ENCODE measurements at places on chromosomes 5 and 9.

- no peaks in the 10 kb centered on the region for H3K27me3 ChIP-seq
- no peak overlapping the region for H3K27ac ChIP-seq
- peaks cover 33% of the 10 kb centered on the region for H3K36me3 ChIP-seq
- no peak for DNase-seq
- H3K4me3 ChIP-seq, result no peak overlapping the region
These were observed 473.4 kb upstream of the PAPPA start for GRCh38 chr9:115680231-115680630.

DNA sequence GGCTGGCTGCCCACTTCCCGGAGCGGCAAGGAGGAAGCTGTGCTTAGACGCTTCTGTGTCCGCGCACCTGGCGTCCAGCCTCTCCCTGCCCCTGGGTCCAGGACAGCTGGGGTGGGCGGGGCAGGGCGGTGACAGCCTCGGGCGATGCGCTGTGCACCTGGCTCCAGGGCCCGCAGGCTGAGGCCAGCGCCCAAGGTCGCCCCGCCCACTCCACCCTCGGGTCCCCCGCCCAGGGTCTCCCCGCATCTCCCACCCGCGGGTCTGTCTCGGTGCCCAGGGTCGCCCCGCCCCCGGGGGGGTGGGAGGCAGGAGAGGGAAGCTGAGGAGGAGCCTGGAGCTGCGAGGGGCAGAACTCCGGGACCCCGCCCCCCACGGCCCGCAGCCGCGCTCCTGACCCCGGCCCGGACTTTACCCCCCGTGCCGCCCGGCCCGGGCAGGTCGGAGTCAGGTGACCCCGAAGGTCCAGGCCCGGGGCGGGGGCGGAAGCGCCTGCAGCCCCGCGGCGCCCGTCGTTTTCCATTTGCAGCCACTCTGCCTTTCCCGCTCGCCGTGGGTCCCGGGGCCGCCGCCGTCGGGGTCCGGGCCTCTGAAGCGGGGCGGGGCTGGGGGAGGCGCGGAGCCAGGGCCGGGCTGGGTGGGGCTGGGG, at the start of gene ENTPD8:
TSS of gene ENTPD8 (minus strand) at position 69 of the 646 bp plus-strand sequence. CDS start 3,072 bp downstream, outside the sequence.
- peaks cover 17% of the 10 kb centered on the region for H3K4me1 ChIP-seq
- peaks cover 2% of the 10 kb centered on the region for H3K27me3 ChIP-seq
- H3K27ac ChIP-seq, result peak within 1 kb of the TSS; percentile 18
- H3K4me3 ChIP-seq, result peak within 1 kb of the TSS; percentile 65
- H3K36me3 ChIP-seq, result no peaks in the 10 kb centered on the region

GRCh38 chr5:35285011-35285410, 54.7 kb upstream of the PRLR start:
- H3K4me3 ChIP-seq, result no peak overlapping the region
- no peak overlapping the region for H3K27ac ChIP-seq
- DNase-seq, result no peak
- no peaks in the 10 kb centered on the region for H3K36me3 ChIP-seq

GRCh38 chr5:103867857-103868598, 305.4 kb upstream of the NUDT12 start:
- H3K36me3 ChIP-seq, result no peaks in the 10 kb centered on the region
- peaks cover 5% of the 10 kb centered on the region for H3K4me1 ChIP-seq
- no peak overlapping the region for H3K27ac ChIP-seq
- no peak for DNase-seq
- H3K4me3 ChIP-seq, result no peak overlapping the region
- no peaks in the 10 kb centered on the region for H3K27me3 ChIP-seq

DNA sequence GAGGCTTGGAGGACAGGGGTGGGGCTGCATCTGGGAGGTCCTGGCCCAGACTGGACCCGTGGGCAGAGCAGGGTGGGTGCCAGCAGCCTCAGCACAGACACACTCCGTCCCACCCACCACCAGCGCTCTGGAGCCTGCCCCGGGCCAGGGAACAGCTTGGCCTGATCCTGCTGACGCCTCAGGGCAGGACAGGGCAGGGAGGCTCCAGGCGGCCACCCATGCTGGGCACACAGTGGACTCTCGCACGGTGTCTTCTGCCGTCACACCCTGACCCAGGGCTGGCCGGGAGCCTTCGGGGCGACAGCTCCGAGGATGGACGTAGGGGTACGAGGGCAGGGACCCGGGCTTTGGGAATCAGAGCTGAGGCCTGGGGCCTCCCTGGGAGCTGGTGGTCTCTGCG, 8.2 kb upstream of the PTGDS start:
- no peak overlapping the region for H3K4me3 ChIP-seq
- DNase-seq, result no peak
- H3K27me3 ChIP-seq, result peaks cover 3% of the 10 kb centered on the region
- peaks cover 2% of the 10 kb centered on the region for H3K4me1 ChIP-seq

DNA sequence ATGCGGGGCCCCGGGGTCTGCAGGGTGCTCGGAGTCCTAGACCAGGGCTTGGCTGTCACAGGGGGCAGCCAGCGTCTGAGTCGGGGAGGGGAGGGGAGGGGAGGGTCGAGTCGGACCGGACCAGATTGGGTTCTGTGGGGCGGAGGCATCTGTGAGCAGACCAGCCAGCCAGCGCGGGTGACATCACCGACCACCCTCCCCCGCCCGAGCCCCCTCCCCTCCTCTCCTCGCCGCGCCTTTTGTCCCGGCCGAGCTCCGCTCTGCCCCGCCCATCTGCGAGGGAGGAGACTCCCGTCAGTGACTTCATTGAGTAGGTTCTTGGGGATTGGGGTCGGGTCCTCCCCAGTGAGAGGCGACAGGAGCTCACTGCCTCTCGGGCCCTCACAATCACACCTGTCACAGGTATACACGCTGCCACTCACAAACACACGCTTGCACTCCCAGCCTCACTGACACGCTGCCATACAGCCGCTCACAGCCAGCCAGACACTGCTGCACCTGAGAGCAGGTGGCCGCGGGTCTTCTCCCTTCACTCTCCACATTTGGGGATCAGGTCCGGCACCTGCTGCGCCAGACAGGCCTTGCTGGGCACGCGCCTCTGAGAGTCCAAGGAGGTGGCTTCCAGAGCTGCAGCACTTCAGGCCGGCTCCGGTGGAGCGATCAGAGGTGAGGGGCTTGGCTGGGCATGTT, 546 bp downstream of the DNAJB5 start:
- H3K4me3 ChIP-seq, result peak overlapping the region; percentile 80
- H3K36me3 ChIP-seq, result no peaks in the 10 kb centered on the region
- peaks cover 3% of the 10 kb centered on the region for H3K27me3 ChIP-seq
- H3K4me1 ChIP-seq, result peaks cover 45% of the 10 kb centered on the region
- peak overlapping the region; percentile 73 for H3K27ac ChIP-seq

GRCh38 chr9:38053697-38054461, 15.1 kb downstream of the SHB start:
- peaks cover 25% of the 10 kb centered on the region for H3K4me1 ChIP-seq
- no peak overlapping the region for H3K4me3 ChIP-seq
- peaks cover 7% of the 10 kb centered on the region for H3K36me3 ChIP-seq
- no peak for DNase-seq

- no peak overlapping the region for H3K4me3 ChIP-seq
- no peak for DNase-seq
- H3K27me3 ChIP-seq, result no peaks in the 10 kb centered on the region
- peaks cover 55% of the 10 kb centered on the region for H3K36me3 ChIP-seq
These were observed 21.1 kb downstream of the RALGDS start for GRCh38 chr9:133099726-133100505.

- H3K27ac ChIP-seq, result no peak overlapping the region
- DNase-seq, result peak; percentile 62
These were observed 1.5 kb upstream of the ANKHD1 start for GRCh38 chr5:140399979-140400729.

- peaks cover 24% of the 10 kb centered on the region for H3K4me1 ChIP-seq
- H3K36me3 ChIP-seq, result no peaks in the 10 kb centered on the region
- no peak overlapping the region for H3K27ac ChIP-seq
- DNase-seq, result no peak
- no peak overlapping the region for H3K4me3 ChIP-seq
- H3K27me3 ChIP-seq, result no peaks in the 10 kb centered on the region
These were observed 144.9 kb downstream of the FAM114A2 start for GRCh38 chr5:153893817-153894216.

DNA sequence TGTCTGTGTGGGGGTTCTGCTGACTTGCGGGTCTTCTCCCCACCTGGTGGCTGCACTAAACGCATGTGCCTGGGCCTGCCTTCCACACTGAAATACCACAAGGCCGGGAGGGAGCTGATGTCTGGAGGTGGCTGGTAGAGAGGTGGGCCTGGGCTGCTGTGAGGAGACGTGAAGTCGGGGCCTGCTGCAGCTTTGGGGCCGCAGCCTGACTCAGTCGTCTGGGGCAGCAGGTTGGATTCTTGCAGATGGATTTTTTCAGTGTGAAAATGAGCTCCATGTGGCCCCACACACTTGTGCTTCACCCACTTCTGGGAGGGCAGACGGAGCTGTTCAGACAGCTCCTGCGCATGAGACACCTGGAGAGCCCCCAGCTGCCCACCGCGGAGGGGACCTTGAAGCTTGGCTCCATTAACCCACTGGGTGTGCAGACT, 29.3 kb downstream of the COL5A1 start:
- H3K27ac ChIP-seq, result peak overlapping the region; percentile 88
- peak overlapping the region; percentile 46 for H3K4me3 ChIP-seq
- H3K36me3 ChIP-seq, result peaks cover 44% of the 10 kb centered on the region
- no peaks in the 10 kb centered on the region for H3K27me3 ChIP-seq
- no peak for DNase-seq
- peaks cover 90% of the 10 kb centered on the region for H3K4me1 ChIP-seq

DNA sequence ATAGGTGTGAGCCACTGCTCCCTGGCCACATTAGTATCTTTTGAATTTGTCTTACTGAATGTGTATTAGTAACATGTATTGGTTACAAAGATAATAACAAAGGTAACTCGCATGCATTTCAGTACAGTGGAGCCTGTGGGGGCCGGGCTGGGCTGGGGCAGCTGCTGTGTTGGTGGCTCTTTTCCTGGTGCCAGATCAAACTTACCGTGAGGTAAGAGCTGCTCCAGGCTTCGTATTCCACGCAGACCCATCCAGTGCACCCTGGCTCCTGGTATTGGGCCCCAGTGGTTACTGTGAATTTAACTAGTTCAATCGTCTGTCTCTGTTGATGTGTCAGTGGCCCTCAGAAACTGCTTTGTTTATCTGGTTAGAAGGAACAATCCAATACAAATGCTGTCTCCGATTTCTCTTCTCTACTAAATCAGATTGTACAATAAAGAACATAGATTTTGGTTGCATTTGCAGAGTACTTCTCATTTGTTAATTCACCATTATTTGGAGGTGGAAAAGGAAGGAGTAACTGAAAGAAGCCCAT, 15.6 kb downstream of the PRRC2B start:
- no peaks in the 10 kb centered on the region for H3K27me3 ChIP-seq
- no peaks in the 10 kb centered on the region for H3K36me3 ChIP-seq
- no peak overlapping the region for H3K4me3 ChIP-seq
- no peak for DNase-seq
- H3K27ac ChIP-seq, result peak overlapping the region; percentile 42

- peaks cover 11% of the 10 kb centered on the region for H3K36me3 ChIP-seq
- H3K4me1 ChIP-seq, result no peaks in the 10 kb centered on the region
- DNase-seq, result no peak
- no peaks in the 10 kb centered on the region for H3K27me3 ChIP-seq
These were observed 40.5 kb upstream of the KIAA1958 start for GRCh38 chr9:112446080-112446479.

GRCh38 chr5:158670201-158670600, 429.5 kb downstream of the EBF1 start:
- no peak overlapping the region for H3K4me3 ChIP-seq
- no peaks in the 10 kb centered on the region for H3K4me1 ChIP-seq
- no peak overlapping the region for H3K27ac ChIP-seq
- peaks cover 5% of the 10 kb centered on the region for H3K36me3 ChIP-seq
- no peak for DNase-seq
- peaks cover 3% of the 10 kb centered on the region for H3K27me3 ChIP-seq

- peak overlapping the region; percentile 87 for H3K27ac ChIP-seq
- DNase-seq, result peak; percentile 84
- peak overlapping the region; percentile 86 for H3K4me3 ChIP-seq
- H3K36me3 ChIP-seq, result no peaks in the 10 kb centered on the region
- H3K4me1 ChIP-seq, result peaks cover 31% of the 10 kb centered on the region
These were observed 859 bp downstream of the CSNK1G3 start for GRCh38 chr5:123512611-123513461.

GRCh38 chr9:13033959-13034693, 245.4 kb downstream of the MPDZ start:
- DNase-seq, result peak; percentile 86
- H3K27me3 ChIP-seq, result no peaks in the 10 kb centered on the region
- peak overlapping the region; percentile 79 for H3K27ac ChIP-seq

- H3K4me1 ChIP-seq, result peaks cover 20% of the 10 kb centered on the region
- H3K27ac ChIP-seq, result no peak overlapping the region
- H3K4me3 ChIP-seq, result no peak overlapping the region
- H3K36me3 ChIP-seq, result no peaks in the 10 kb centered on the region
- no peak for DNase-seq
These were observed 2.8 kb upstream of the ARRDC1 start for GRCh38 chr9:137602661-137603060.

- DNase-seq, result no peak
- no peak overlapping the region for H3K4me3 ChIP-seq
- H3K27ac ChIP-seq, result no peak overlapping the region
- H3K36me3 ChIP-seq, result no peaks in the 10 kb centered on the region
These were observed 567.7 kb upstream of the TLE4 start for GRCh38 chr9:79004032-79004431.

GRCh38 chr5:53487436-53487835, 7.0 kb downstream of the FST start:
- no peak for DNase-seq
- peaks cover 3% of the 10 kb centered on the region for H3K36me3 ChIP-seq
- H3K27me3 ChIP-seq, result no peaks in the 10 kb centered on the region
- H3K4me1 ChIP-seq, result peaks cover 9% of the 10 kb centered on the region
- no peak overlapping the region for H3K4me3 ChIP-seq
- no peak overlapping the region for H3K27ac ChIP-seq

- H3K27me3 ChIP-seq, result peaks cover 7% of the 10 kb centered on the region
- no peak for DNase-seq
- no peaks in the 10 kb centered on the region for H3K4me1 ChIP-seq
- no peak overlapping the region for H3K4me3 ChIP-seq
These were observed 58.2 kb downstream of the PRDM6 start for GRCh38 chr5:123147128-123147715.

GRCh38 chr5:115857626-115858349, 16.1 kb downstream of the AP3S1 start:
- peaks cover 11% of the 10 kb centered on the region for H3K36me3 ChIP-seq
- H3K27me3 ChIP-seq, result no peaks in the 10 kb centered on the region
- peak overlapping the region; percentile 54 for H3K4me3 ChIP-seq
- peaks cover 47% of the 10 kb centered on the region for H3K4me1 ChIP-seq
- DNase-seq, result no peak

DNA sequence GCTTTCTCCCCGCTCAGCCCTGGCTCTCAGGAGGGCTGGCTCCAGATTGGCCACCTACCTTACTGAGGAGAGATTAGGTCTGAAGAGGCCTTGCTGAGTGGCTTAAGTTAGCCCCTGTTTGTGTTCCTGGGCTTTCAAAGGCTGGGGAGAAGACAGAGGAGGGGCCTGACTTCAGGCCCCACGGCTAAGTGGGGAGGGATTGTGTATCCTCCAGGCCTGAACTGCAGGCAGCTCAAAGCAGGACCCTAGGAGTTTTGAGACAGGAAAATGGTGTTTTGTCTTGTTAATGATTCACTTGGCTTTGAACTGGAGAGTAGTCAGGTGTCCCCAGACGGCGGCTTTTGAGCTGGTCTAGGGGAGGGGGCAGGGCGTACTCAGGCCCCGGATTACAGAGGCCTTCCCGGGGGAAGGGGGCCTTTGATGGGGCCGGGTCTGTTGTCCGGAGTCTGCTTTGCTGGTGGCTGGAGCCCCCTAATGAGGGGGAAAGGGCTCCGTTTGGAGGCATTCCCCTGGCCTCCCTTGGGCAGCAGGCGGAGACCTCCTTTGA, 162.0 kb upstream of the SMIM23 start:
- H3K4me1 ChIP-seq, result no peaks in the 10 kb centered on the region
- H3K36me3 ChIP-seq, result no peaks in the 10 kb centered on the region
- H3K4me3 ChIP-seq, result no peak overlapping the region
- peaks cover 47% of the 10 kb centered on the region for H3K27me3 ChIP-seq

Measured in osteocyte (in vitro differentiated cells).